ENCODE measurements at places on chromosomes 3 and 15.

GRCh38 chr15:51846463-51847230 is 17.2 kb downstream of the TMOD3 start:
- no peak for DNase-seq

DNA sequence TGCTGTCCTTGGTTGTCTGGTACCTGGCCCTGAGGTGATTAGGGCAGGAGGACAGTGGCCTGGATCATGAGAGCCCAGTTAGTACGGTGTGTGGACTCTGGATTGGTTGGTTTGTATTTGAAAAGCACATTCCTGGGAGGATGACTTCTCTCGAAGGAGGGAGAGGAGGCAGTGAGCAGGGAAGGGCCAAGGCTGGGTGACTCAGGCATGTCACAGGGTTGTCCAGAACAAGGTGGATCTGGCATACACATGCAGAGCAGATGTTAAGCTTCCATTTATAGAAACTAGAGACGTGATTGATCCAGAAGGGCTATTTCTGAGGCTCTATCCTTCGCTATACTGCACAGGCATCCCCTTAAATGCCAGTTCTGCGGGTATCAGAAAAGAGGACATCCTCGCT is 34.4 kb downstream of the FAM240A start:
- no peak for DNase-seq

- no peak for DNase-seq
Measured at GRCh38 chr15:60660290-60661051, 181.5 kb upstream of the ICE2 start.

DNA sequence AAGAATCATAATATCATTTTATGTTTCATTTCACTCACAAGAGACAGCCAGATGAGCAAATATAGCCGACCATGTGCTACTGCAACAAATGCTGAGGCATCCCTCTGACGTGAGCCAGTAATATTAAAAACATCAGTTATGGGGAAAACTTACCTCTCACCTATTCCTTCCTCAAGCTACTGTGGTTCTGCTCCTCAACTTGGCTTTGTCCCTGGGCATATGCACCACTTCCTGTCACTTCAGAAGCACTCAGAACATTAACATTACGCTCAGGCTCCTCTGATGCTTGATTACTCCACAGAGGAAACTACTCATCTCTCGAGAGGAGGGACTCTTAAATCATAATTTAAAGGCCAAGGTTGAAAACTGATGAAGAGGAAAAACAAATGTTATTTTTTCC is 457.0 kb upstream of the ALCAM start:
- DNase-seq: no peak

DNA sequence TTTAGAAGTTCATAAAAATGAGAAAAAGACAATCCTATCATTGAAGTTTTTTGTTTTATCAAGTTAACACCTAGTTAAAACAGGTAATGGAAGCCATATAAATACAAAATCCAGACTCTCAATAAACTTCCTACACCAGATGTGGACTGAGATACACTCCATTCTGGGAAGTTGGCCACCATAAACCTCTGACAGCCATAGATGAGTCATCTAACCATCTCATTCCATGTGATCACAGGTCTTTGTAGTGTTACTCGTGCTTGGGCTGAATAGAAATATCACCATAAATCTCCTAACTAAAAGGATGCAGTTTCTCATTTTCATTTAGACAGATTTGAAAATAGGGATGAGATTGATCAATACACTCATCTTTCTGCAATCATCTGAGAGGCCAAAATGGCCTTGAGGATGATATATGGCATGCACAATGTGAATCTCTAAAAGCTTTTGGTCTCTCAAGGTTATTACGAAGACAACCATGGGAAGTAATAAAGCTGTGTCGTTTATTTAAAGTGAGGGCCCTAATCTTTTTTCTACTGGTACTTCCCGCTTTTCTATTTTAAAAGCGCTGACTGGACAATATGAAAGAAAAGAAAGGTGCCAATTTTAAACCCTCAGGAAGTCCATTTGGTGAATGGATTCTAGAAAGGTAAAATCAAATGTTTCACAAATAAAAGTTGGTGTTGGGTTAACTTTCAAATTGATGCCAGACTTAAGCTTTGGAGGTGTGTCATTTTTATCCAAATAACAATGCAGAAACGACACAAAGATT is 155.5 kb downstream of the POLR2M start:
- DNase-seq: no peak

DNA sequence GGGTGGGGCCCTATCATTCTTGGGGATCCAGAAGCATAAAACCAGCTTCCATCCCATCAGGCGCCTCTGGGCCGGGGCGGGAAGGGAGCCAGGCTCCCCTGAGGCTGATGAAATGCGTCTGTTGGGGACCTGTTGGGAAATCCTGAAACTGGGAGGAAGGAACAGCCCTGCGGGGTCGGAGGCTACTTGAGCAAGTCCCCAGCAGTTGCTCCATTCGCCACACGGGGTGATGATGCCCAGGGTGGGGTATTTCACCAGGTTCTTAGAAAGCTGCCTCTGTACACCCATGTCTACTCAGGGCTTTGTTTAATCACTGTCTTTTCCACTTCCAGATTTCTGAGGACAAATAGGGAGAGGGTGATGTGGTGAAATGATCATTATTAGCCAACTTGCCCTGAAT is 25.4 kb upstream of the TSEN2 start:
- DNase-seq: no peak

GRCh38 chr3:32334675-32335074 is 57.0 kb upstream of the CMTM7 start:
- DNase-seq: no peak

GRCh38 chr3:116139641-116140040 is 305.6 kb downstream of the LSAMP start:
- DNase-seq: no peak

DNA sequence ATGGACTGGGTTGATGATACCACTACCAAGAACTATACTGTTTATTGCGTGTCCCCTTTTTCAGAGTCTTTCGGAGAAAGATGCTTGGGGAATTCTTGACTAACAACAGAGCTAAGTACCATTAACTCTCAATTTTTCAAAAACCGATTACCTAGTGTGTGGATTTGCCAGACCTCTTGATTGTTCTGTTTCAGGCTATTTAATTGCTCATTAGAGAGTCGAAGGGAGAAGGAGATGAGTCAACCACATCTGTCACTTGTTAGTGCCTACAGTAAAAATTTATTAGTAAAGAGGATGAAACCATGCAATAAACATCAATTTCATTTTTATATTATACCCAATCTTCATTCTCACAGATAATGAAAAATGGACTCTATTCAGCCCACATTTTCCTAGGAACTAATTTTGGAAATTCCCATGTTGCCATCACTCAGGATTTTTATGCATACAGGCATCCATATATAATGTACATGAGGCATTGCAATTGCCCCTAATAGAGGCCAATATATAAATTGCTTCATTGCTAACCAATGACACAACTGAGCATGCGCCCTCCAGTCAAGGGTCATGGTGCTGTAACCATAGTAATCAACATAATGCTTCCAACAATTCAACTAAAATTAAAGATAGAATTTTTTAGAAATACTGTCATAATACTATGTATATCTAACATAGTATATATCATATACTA is 541.7 kb downstream of the TBL1XR1 start:
- DNase-seq: no peak

DNA sequence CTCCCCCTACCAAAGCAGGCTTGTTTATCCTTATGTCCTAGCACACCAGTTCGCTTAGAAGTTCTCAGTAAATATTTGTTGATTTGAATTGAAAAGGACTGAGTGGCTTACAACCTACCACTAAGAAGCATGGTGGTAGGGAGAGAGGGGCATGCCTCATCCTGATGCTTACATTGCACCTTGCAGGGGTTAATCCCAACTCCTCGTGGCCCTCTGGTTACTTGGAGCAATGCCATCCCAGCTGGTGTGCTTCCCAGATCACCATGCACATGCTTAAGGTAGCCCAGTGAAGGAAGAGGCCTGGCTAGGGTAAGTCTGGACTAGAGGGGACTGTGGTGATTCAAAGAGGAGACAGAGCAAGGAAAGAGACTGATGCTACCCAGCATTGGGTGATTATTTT is 253.3 kb downstream of the CLSTN2 start:
- no peak for DNase-seq

DNA sequence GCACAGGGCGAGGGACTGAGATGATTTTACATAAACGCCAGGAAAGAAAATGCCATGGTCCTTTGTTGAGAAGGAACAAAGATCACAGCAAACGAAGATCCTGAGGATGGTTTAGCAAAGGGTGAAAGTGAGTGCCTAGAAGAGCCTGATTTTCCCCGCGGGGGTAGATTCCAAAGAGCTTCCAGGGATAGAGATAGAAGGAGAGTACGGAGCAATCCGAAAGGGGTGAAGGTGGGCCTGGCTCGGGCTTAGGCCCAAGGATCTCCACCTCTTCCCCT is 977 bp downstream of the CDC25A start:
- DNase-seq: no peak

GRCh38 chr15:85564686-85565085 is 184.3 kb downstream of the AKAP13 start:
- DNase-seq: no peak

DNA sequence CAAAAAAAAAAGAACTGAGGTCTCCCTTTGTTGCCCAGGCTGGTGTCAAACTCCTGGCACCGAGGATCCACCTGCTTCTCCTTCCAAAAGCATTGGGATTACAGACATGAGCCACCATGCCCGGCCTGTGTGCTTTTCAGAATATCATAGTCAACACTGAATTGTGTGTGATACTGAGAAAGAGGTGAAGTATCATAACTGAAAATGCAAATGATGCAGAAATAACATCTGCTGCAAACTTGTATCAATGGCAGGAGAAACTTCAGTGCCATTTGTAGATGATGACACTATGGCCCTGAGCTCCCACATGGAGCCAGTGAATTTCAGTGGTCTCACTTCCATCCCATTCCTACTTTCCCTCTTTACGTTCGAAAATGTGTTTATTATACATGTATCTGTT is 21.9 kb downstream of the IL12A start:
- no peak for DNase-seq

- DNase-seq: no peak
Measured at GRCh38 chr3:185842241-185842640, 17.4 kb upstream of the IGF2BP2 start.

DNA sequence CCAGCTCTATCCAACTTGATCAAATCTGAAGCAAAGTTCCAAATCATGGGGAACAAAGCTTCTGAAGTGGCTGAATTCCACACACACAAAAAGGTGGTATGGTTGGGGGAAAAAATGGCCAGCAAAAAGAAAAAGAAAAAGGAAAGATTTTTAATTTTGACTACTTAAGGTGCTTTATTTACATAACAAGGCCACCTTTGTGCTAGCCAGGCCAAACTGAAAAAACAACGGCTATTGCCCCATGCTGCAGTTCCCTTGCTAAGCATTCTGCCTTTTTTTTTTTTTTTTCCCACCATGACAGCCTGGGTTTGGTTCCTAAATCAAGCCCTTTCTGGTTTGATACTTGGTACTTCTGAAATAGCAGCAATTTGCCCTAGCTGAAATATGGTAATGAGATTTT is 66.5 kb upstream of the DAZL start:
- DNase-seq: no peak

- no peak for DNase-seq
Measured at GRCh38 chr15:77243716-77244401, 172.9 kb upstream of the TSPAN3 start.

- DNase-seq: no peak
Measured at GRCh38 chr3:124156866-124157712, 165.2 kb upstream of the ROPN1 start.

- no peak for DNase-seq
Measured at GRCh38 chr15:37017031-37017625, 83.2 kb downstream of the MEIS2 start.

DNA sequence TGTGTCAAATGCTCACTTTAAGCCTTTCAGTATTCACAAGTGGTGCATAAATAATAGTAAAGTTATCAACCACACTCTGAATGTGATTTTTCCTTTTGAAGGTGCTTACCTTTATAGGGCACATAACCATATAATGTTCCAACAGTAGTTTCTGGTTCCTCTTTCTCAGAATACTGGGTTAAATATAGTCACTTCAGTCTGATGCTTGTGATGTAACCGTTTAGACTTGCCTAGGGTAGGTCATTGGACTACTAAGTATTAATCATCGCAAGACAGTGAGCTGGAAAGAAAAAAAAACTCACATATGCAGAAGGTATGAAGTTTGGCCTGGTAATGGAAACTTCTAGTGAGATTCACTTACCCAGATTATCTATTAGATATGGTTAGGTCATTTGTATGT is 1.9 kb downstream of the KBTBD8 start:
- DNase-seq: no peak

- no peak for DNase-seq
Measured at GRCh38 chr3:59368900-59369675, 319.3 kb upstream of the CFAP20DC start.

- no peak for DNase-seq
Measured at GRCh38 chr3:23920151-23920655, 3.3 kb downstream of the RPL15 start.

GRCh38 chr15:29062179-29062591 is 176.4 kb downstream of the APBA2 start:
- DNase-seq: no peak

DNA sequence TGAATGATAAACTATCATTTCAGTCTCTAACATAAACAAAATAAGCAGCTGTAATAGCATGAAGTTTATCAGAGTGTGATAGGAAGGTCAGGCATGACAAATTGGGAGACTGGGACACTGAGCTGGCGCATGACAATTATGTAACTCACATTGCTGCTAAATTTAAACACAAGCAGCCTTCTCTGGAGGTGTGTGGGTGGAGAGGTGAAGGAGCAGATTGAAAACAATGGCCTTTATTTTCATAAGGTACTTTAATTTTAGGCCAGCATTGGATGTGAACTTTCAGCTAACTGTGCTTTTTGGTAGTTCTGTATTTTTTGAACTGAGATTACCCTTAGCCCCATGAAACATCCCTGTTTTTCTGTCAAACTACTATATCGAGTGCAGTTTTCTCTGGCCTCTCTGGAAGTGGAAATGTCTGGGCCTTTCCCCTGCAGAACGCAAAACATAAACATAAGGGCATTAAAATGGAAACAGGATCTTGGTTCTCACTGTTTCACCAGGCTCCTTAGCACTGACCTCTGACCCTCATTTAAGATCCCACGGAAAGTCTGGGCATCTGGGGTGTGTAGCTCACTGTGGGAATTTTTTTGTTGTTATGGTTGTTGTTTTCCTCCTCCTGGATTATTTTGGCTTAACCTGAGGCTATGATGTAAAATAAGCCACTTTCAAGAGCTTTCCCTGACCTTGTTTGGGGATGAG is 160.1 kb upstream of the DPH6 start:
- DNase-seq: no peak

- DNase-seq: no peak
Measured at GRCh38 chr3:140756240-140757016, 78.6 kb downstream of the TRIM42 start.

- DNase-seq: no peak
Measured at GRCh38 chr3:115999613-116000012, 376.3 kb downstream of the GAP43 start.

- no peak for DNase-seq
Measured at GRCh38 chr15:77528968-77529319, 103.8 kb downstream of the LINGO1 start.
